ENCODE measurements at places on chromosomes 12 and 14.

- DNase-seq: no peak
Measured at GRCh38 chr14:95228240-95228639, 70.9 kb upstream of the DICER1 start.

DNA sequence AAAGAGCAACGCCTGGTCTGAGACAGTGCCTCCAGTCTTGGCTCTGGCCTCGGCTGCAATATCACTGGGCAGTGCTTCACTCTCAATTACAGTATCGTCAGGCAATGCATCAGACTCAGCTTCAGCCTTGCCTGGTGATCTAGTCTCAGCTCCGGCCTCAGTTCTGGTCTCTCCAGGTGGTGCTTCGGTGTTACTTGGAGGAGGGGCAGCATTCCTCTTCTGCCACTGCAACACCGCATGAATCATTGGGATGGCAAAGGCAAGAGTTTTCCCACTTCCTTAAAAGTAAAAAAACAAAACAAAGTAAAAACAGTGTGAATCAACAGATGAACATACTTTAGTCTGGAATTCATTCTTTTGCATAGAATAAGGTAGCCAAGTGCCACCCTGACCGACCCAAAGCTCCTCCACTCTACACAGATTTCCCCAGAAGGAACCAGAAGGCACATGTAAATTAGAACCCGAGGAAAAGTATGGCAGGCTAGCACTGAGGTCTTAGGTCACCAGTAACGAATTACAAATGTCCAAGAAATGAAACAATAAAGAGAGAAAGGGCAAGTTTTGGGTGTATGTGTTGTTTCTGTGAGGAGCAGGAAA is 18.6 kb downstream of the DDX24 start:
- peak; percentile 56 for DNase-seq

DNA sequence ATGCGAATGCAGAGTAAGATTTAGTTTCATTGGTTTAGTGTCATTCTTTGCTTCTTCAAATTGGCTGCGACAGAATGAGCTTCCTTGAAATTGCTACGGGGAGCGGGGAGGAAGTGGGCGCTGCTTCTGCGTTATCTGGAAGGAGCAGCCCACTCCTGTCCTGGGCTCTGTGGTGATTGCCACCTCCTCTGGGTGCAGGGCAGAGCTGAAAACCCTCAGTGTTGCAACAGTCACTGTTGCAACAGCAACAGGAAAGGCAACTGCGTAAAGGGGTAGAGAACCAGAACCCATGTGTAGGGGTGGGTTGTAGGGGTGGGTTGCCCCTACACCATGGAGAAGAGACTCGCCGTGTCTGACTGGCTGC is 57.7 kb downstream of the MAX start:
- DNase-seq: no peak

GRCh38 chr14:70027785-70028428 is 148.7 kb downstream of the SMOC1 start:
- peak; percentile 46 for DNase-seq

DNA sequence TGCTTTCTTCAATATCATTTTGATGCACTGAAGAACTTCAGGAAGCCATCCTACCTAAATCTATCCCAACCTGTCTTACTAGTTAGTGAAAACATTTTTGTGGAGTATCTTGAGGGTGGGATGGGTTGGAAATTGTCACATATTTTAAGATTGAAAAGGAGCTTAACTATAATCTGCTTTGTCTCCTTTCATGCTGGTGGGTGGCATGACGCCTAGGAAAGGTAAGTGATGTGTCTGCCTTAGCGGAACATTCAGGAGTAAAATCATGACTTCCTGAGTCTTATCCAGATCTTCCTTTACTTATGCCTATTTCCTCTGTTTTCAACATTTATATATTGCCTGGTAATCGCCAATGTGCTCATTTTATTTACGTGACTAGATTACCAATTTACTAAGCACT is 74.1 kb downstream of the FLRT2 start:
- no peak for DNase-seq
